ENCODE measurements at places on chromosomes 6 and 20.
A peak's percentile ranks its signal among the peaks of the same experiment; 100 is the strongest.

- no peak for DNase-seq
These were observed 28.7 kb upstream of the AHCY start for GRCh38 chr20:34331838-34332237.

- no peak for DNase-seq
These were observed 683 bp upstream of the C20orf204 start for GRCh38 chr20:64035066-64035932.

DNA sequence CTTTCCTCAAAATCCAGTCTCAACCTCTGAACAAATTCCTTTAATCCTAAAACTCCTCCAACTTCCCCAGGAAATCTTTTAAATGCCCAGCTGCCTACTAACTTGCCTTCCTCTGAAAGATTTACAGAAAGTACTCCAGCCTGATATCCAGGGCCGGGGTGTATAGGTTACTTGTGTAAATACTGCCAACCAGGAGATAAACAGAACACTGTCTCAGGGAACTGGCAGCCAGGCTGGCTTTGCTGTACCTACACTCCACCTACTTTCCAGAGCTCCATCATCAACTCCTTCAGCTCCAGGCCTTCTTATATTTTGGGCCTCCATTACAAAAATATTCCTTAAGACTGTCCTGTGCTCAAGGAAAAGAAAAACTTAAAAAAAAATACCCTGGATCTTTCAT, 85.9 kb downstream of the CEP162 start:
- DNase-seq: no peak

DNA sequence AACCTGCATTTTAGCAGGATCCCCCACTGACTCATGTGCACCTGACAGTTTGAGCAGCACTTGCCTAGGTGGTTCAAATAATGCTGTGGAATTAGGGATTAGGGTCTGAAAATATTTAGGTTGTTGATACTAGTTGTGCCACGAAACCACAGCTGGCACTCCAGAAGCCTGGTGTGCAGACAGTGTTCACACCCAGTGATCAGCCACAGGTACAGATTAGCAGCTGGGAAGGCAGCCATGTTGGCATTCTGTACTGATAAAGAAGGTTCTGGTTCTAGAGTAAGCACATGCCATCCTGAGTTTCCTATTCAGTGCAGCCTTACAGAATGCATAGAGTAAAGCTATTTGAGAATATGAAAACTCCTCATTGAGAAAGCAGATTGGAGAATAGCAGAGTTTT, 30.1 kb downstream of the TMEM74B start:
- no peak for DNase-seq

- DNase-seq: peak; percentile 80
These were observed at the start of the genes NFS1 and ROMO1 for GRCh38 chr20:35699127-35699956. NFS1 (minus strand) TSS chr20:35699352; CDS start chr20:35699288, 64 bp downstream. ROMO1 (plus strand) TSS chr20:35699405; CDS start chr20:35699633, 228 bp downstream.

DNA sequence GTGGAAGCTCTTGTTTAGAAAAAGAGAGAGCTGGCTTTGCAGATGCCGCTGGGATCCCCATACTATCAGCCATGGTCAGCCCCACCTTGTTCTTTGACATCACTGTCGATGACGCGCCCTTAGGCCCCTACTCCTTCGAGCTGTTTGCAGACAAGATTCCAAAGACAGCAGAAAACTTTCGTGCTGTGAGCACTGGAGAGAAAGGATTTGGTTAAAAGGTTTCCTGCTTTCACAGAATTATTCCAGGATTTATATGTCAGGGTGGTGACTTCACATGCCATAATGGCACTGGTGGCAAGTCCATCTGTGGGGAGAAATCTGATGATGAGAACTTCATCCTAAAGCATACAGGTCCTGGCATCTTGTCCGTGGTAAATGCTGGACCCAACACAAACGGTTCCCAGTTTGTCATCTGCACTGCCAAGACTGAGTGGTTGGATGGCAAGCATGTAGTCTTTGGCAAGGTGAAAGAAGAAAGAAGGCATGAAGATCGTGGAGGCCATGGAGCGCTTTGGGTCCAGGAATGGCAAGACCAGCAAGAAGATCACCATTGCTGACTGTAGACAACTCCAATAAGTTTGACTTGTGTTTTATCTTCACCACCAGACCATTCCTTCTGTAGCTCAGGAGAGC, 2.4 kb upstream of the BLCAP start:
- DNase-seq: no peak

DNA sequence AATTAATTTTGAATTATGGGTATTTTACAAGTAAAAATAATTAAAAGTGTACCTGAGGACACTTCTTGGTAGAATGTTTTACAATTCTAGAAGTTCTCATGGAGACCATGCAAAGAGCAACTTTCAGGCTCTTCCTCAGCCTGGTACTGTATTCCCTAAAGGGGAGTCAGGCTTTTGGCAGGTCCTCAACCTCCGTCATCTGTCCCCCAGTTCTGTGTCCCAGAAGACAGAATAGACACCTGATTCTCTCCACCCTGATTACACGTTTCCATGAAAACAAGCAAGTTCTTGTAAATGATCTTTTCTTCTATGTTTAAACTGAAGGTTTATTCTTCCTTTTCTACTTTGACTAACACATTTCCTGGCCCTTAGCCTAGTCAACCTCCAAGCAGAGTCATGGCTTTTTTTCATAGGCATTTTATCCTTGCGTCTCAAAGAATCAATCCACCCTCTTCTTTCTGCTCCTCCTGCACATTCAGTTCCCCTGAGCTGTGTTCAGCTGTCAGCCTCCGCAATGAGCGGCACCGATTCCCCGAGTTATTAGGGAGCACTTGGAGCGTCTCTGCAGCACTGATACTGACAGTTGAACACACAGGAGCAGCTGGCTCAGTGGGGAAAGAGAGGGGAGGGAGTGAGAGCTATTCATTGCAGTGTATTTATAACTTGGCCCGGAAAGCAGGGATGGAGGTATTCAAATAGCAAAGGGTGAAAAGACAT, 1082.4 kb upstream of the MAP3K7 start:
- no peak for DNase-seq

DNA sequence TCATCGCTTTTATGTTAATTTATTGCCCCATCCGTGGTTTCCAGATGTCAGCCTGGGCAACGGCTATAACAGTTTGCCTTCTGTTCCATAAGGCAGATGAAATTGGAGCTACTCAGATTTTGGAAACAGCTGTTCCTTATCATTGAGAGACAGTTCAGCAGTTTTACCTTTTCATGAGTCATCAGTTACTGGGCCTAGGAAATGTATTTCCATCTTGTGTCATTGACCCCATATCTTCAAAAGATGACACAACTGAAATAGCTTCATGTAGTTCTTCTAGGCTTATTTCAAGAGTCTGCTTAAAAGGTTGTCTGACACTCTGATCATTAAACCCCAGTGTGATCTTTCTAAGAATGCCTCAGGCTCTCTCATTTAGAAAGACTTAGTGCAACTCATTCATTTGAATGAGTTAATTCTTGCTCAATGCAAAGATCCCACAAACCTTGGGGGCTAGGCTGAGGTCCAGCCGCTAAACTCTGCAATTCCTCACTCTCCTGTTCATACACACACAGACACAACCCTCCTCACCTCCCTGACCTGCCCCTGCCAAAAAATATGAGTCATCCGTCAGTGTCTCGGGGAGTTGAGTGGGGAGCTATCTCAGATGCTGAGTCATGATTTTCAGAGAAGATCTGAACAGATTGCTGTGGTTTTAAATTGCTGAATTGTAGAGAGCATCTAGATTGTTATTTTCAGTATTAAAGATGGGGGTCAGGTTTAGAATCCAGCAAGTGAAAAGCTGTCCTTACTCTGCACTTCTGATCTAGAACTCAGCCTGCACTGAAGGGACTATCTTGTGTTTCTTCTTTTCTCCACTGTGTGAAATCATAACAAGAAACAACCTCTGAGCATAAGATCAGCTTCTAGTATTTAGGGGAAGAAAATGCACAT, 61.8 kb downstream of the RPP40 start:
- DNase-seq: peak; percentile 77

GRCh38 chr6:162907876-162908481, 180.2 kb downstream of the PACRG start:
- no peak for DNase-seq

DNA sequence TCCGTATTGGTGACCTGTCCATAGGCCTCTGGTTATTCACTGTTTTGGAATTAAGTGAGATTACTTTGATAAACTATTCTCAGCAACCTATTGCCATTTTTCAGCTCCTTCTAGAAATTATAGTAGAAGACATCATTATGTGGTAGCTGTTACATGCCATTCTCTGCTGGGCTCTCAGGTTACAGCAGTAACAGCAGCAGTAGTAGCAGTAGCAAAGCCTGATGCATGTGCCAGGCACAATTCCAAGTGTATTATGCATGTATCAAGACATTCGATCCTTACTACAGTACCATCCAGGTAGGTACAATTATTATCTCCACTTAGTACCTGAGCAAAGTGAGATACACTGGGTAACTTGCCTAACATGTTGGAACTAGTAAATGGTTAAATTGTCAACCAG, 74.3 kb downstream of the RPS12 start:
- no peak for DNase-seq

DNA sequence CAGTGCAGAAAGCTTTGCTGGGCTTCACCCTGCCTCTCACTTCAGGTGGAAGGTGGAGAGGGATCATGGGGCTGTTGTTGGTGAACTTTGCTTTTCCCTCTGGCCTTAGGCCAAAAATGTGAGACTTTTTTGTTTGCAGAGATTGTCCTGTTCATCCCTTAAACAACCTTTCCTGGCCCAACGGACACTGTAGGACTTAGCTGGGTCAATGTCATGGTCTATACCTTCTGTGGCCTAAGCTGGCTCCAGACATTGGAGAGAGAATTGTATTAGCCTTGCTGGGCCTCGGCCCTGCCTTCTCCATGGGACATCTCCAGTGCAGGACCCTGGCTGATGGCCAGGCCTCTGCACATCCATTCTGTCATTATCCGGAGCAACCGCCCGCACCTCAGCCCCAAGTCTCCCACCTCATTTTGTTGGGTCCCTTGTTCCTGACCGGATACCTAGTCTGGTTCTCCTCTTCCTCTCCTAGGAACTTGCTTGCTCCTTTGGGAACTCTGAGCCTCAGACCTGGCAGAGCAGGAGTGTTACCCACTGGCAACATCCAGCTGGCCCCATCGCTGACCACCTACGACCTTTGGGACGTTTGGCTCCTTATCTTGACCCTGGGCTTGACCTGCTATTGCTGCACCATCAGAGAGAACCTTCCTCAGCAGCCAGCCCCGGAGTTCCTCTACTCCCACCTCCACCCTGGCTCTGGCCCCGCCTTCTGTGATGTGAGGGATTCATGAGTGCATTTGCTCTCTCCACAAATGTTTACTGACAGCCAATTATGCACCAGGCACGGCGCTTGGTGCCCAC, 128.2 kb downstream of the BANF2 start:
- no peak for DNase-seq

DNA sequence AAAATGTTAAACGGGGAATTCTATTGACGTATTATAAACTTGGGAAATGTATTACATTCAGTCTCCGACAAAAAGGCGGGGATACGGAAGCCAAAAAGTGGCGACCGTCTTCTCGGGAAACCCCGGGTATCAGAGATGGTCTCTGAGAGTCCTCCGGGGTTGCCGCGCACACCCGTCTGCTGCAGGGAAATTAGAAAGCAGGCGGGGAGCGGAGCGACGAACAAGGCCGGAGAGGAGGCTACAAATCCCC, 1.5 kb downstream of the SALL4 start:
- no peak for DNase-seq

- no peak for DNase-seq
These were observed 370.8 kb upstream of the BTBD3 start for GRCh38 chr20:11546939-11547338.

DNA sequence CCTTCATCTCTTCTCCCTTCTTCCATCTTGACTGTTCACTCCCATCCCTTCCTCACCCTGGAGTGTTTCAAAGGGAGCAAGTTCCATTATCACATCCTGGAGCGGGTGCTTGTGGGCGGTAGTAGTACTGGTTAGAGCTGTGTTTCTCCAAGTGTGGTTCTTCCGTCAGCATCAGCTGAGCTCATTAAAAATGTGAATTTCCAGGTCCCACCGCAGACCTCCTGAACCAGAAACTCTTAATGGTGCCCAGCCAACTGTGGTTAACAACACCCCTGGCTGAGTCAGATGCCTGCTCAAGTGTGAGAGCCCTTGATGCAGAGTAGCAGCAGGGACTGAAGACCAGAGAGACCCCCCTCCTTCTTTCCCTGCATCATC, 24.4 kb downstream of the ANGPT4 start:
- DNase-seq: no peak

DNA sequence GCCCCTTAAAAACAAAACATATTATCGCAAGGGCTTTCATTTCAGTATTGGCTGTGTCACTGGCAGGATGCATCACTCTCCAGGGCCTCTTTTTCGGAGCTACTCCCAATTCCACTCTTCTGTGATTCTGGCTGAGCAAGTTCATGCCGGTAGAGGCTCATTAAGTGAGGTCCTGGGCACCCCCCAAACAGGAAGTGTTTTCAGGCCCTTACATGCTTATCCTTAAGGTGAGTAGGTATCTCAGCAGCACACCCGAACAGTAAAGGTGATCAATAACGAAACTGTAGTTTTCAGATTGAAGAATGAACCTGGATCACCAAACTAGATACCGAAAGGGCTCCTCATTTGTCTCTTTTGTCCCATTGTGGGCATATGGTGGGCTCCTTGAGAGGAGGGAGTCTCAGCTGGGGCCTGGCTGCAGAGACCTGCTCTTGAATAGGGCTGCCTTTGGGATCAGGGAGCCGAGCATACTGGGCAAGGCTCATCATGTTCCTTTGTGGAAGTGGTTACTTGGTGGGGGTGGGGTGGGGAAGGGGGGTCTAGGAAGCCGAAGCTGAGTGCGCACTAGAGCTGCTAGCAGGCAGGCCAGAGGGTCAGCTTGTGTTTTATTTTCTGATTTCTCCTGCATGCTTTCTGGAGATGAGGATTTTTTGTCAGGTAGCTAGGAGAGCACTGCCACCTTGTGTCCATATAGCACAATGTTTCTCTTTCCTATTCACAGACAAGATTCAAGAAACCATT, 65.2 kb downstream of the CDS2 start:
- peak; percentile 39 for DNase-seq

DNA sequence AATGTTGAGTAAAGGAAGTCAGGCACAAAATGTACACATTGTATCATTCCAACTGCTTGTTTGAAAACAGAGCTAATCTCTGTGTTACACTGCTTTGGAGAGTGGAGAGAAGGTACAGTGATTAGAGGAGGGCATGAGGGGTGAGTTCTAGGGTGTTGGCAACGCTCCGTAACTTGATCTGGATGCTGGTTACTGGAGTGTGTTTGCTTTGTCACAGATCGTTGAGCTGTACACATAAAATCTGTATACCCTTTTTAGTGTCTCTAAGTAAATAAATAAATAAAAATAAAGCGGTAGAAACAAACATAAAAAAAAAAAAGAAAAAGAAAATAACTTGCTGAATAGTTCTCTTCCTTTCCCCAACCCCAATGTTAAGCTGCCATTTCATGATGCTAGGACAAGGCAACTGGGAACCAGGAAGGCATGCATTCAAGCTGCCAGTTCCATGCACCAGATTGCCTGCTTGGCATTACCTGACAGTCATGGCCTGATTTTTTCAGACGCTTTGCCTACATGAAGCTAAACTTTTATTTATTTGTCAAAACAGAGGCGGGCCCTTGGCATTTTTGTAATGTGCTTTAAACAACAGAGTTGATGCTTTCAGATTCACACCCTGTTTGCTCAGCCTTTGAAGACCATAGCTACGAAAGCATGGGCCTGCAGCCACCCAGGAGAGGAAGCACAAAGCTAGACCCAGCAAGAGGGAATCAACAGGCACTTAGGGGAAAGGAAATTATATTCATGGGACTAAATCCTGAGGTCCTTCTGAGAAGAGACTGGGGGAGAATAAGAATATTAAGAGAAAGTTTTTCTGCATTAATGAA, 21.2 kb downstream of the TNFRSF21 start:
- no peak for DNase-seq

GRCh38 chr20:33859157-33859695, 48.1 kb downstream of the CHMP4B start:
- DNase-seq: no peak

Data from HAP-1 (cell line).